Colonic mucosa (tissue), 4 donors: ENCODE measurements at places on chromosomes 1 and 21. TPM values are rescaled to one million over a fixed set of nuclear protein-coding genes. Genes with fewer than 3 reads are reported as not detected.

The ALDH9A1 gene
- total RNA-seq: 77.4 TPM

DNA sequence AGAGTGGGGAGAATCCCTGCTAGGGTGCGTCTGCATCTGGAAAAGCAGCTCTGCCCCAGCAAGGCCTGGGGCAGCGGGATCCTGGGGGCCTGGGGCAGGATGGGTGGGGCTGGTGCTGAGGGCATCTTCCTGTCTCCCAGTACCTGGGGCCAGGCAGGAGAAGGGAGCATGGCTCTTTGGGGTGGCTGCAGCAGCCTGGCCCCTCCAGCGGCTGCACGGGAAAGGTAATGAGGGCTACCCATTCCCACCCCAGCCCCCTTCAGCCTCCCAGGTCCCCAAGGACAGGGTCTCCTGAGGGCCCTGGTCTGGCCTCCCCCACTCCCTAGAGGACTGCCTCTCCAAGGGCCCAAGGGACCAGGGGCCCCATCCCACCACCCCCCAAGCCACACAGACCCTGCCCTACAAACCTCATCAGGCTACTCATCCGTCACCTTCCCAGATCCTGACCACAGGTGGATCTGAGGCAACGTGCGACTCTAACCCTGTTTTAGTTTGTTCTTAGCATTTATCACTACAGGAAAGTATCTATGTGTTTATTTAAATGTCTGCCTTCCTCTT lies 910 bp upstream of the ANKRD65 start:
- H3K27me3 ChIP-seq: peaks cover 7% of the 10 kb centered on the region
- no peak for DNase-seq
- H3K27ac ChIP-seq: no peak overlapping the region
- no peak overlapping the region for H3K4me3 ChIP-seq
- H3K36me3 ChIP-seq: no peaks in the 10 kb centered on the region
- no peaks in the 10 kb centered on the region for H3K4me1 ChIP-seq

GRCh38 chr21:33266789-33267135 lies 595 bp downstream of the IL10RB start:
- peaks cover 5% of the 10 kb centered on the region for H3K4me1 ChIP-seq
- peak overlapping the region; percentile 91 for H3K4me3 ChIP-seq
- no peaks in the 10 kb centered on the region for H3K36me3 ChIP-seq
- peak overlapping the region; percentile 92 for H3K27ac ChIP-seq

The LY9 gene
- total RNA-seq: 2.7 TPM

- peak overlapping the region; percentile 68 for H3K27ac ChIP-seq
- no peaks in the 10 kb centered on the region for H3K27me3 ChIP-seq
- no peak overlapping the region for H3K4me3 ChIP-seq
- no peak for DNase-seq
- no peaks in the 10 kb centered on the region for H3K4me1 ChIP-seq
These were observed 68.3 kb downstream of the C4BPA start for GRCh38 chr1:207172321-207172720.

The FAM151A gene
- total RNA-seq: 2.8 TPM

- H3K4me1 ChIP-seq: no peaks in the 10 kb centered on the region
- no peaks in the 10 kb centered on the region for H3K36me3 ChIP-seq
- no peaks in the 10 kb centered on the region for H3K27me3 ChIP-seq
- no peak overlapping the region for H3K4me3 ChIP-seq
- no peak for DNase-seq
- no peak overlapping the region for H3K27ac ChIP-seq
These were observed 121.2 kb downstream of the CNIH3 start for GRCh38 chr1:224737353-224737727.

- no peak for DNase-seq
- no peaks in the 10 kb centered on the region for H3K4me1 ChIP-seq
- no peaks in the 10 kb centered on the region for H3K27me3 ChIP-seq
- H3K4me3 ChIP-seq: no peak overlapping the region
- no peaks in the 10 kb centered on the region for H3K36me3 ChIP-seq
These were observed 15.9 kb upstream of the PRDM15 start for GRCh38 chr21:41894922-41895557.

The RGS13 gene
- total RNA-seq: 1.0 TPM

- no peaks in the 10 kb centered on the region for H3K36me3 ChIP-seq
- H3K27ac ChIP-seq: no peak overlapping the region
- no peak for DNase-seq
- H3K27me3 ChIP-seq: no peaks in the 10 kb centered on the region
These were observed 111.6 kb downstream of the SPSB1 start for GRCh38 chr1:9404117-9404914.

The ANKRD34A gene
- 0.21 TPM for total RNA-seq

- H3K4me1 ChIP-seq: no peaks in the 10 kb centered on the region
- no peak overlapping the region for H3K4me3 ChIP-seq
- H3K36me3 ChIP-seq: no peaks in the 10 kb centered on the region
- no peak overlapping the region for H3K27ac ChIP-seq
- DNase-seq: no peak
- H3K27me3 ChIP-seq: peaks cover 7% of the 10 kb centered on the region
These were observed 4.7 kb upstream of the PCSK9 start for GRCh38 chr1:55034476-55035133.

DNA sequence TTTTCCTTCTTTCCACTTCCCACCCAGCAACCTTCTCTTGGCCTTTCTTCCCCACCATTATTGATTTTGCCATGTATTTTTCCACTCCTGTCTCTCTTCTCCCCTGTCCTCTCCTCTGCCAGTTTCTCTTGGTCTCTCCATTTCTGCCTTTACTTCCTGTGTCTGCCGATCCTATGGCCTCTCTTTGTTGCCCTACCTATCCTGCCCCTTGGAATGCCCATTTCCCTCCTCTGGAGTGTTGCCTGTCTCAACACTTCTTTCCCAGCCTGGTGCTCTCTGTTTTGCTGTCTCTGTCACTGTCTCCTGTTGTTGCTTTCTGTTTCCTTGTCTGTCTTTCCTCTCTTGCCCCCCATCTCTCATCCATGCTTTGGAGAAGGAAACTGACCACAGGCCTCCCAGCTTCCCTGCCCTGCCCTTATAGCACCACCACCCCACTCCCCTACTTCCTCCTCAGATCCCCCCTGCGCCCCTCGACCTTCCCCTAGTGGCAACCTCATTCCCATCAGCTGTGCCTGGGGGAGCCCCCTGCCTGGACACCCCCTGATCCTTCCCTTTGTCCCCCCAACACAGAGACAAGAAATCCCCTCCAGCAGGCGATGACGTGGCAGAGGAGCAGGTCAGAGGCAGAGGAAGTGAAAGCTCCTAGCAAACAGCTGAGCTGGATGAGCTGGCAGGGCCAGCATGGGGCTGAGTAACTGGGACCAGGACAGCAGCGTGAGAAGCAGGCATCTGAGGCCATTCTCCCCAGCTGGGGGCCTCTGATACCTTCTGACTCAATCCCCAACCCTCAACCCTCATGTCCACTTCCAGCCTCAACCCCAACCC lies 6.6 kb upstream of the ETV3L start:
- H3K27ac ChIP-seq: no peak overlapping the region
- H3K36me3 ChIP-seq: no peaks in the 10 kb centered on the region
- DNase-seq: no peak
- H3K4me1 ChIP-seq: no peaks in the 10 kb centered on the region

The PTPN7 gene
- total RNA-seq: 2.0 TPM

- no peaks in the 10 kb centered on the region for H3K27me3 ChIP-seq
- H3K27ac ChIP-seq: no peak overlapping the region
- peak; percentile 15 for DNase-seq
- H3K4me1 ChIP-seq: peaks cover 3% of the 10 kb centered on the region
These were observed 165.0 kb upstream of the IRF2BP2 start for GRCh38 chr1:234774971-234775370.

GRCh38 chr1:221240690-221241089 lies 361.4 kb downstream of the HLX start:
- no peaks in the 10 kb centered on the region for H3K27me3 ChIP-seq
- no peak overlapping the region for H3K27ac ChIP-seq
- no peak for DNase-seq
- H3K4me3 ChIP-seq: no peak overlapping the region
- H3K4me1 ChIP-seq: no peaks in the 10 kb centered on the region

DNA sequence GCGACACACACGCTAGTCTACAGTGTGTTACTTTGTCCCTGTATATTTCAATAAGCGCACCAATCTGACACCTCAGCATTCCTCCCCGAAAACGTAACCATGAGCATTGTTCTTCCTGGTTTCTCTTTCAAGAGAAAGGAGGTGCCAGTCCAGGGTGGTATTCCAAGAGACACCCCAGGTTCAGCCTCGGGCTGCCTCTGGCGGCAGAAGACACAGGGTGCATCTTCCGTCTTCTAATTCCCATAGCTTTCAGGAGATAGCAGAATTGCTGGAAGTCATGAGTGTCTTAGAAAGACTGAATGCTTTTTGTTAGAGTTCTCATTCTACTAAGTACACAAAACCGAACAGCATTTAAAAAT lies 15.9 kb upstream of the RGS8 start:
- no peak for DNase-seq
- no peaks in the 10 kb centered on the region for H3K36me3 ChIP-seq
- no peak overlapping the region for H3K27ac ChIP-seq
- no peaks in the 10 kb centered on the region for H3K4me1 ChIP-seq
- no peaks in the 10 kb centered on the region for H3K27me3 ChIP-seq

The FAM163A gene
- total RNA-seq: 0.56 TPM

GRCh38 chr1:155996166-155996565 lies 17.8 kb upstream of the ARHGEF2 start:
- H3K4me3 ChIP-seq: no peak overlapping the region
- H3K4me1 ChIP-seq: no peaks in the 10 kb centered on the region
- H3K36me3 ChIP-seq: no peaks in the 10 kb centered on the region
- H3K27ac ChIP-seq: no peak overlapping the region
- DNase-seq: no peak

The CHI3L2 gene
- total RNA-seq: 0.53 TPM

The UBE2Q1 gene
- 74.1 TPM for total RNA-seq

DNA sequence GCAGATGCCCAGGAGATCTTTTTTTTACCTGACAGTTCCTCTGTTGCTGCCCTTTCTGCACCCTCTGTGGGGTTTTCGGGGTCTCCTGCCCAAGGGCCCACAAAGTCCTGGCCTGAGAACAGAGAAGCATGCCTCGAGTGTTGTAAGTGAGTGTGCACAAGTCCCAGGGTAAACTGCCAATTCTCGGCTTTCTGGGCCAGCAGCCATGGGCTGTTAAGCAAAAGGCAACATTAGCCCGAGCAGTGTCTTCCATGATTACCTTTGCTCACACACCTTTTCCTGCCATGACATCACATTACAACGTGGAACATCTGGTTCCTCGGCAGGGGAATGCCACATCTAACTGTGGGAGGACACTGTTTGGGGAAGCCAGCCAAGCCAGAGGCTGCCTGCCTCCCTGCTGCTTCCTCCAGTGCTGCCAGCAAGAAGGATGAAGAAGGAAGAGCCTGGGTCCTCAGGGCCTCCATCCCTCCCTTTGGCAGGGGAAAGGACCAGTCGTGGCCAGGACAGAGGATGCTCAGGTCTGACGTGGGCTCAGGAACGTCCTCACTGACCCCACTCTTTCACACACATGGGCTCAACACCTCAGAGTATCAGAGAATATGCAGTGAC lies 485.9 kb downstream of the OMA1 start:
- no peak for DNase-seq
- H3K27ac ChIP-seq: no peak overlapping the region
- H3K27me3 ChIP-seq: no peaks in the 10 kb centered on the region
- no peaks in the 10 kb centered on the region for H3K4me1 ChIP-seq

DNA sequence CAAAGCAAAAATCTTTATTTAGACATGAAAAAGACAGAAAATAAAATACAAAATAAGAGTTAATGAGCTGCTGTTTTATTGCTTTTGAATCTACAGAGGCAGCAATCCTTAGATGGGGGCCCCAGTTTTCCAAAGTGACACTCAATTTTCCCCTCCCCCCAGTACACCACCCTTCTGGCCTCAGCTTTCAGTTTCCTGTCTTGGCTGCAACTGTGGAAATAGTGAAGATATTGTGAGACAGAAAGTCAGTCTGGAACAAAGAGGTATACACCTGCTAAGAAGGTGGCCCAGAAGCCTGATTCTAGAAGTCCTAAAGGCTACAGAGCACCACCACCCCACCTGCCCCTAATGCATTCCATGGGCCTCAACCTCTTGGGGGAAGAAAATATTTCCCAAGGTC lies 1.1 kb upstream of the MTMR11 start:
- H3K36me3 ChIP-seq: no peaks in the 10 kb centered on the region
- H3K4me3 ChIP-seq: no peak overlapping the region
- no peaks in the 10 kb centered on the region for H3K27me3 ChIP-seq
- peak overlapping the region; percentile 93 for H3K27ac ChIP-seq

DNA sequence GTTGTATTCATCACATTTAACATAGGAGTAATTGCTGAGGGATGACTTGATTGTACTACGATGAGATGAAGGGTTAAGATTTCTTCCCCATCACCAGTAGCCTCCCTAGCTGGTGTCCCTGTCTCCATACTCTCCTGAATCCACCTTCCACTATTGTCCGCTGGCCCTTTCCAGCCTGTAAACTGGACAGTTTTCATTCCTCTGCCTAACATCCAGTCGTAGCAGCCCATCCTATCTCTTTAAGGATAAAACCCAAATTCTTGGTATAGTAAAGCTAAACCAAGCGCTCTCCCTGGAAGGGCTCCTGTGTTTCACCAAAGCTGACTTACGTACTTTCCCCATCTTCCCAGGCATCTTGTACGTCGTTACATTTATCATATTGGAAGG lies 670 bp downstream of the COX20 start:
- peak; percentile 42 for DNase-seq
- H3K4me3 ChIP-seq: peak overlapping the region; percentile 46
- H3K27me3 ChIP-seq: no peaks in the 10 kb centered on the region
- no peaks in the 10 kb centered on the region for H3K36me3 ChIP-seq
- no peaks in the 10 kb centered on the region for H3K4me1 ChIP-seq

The TAL1 gene
- total RNA-seq: 1.2 TPM

DNA sequence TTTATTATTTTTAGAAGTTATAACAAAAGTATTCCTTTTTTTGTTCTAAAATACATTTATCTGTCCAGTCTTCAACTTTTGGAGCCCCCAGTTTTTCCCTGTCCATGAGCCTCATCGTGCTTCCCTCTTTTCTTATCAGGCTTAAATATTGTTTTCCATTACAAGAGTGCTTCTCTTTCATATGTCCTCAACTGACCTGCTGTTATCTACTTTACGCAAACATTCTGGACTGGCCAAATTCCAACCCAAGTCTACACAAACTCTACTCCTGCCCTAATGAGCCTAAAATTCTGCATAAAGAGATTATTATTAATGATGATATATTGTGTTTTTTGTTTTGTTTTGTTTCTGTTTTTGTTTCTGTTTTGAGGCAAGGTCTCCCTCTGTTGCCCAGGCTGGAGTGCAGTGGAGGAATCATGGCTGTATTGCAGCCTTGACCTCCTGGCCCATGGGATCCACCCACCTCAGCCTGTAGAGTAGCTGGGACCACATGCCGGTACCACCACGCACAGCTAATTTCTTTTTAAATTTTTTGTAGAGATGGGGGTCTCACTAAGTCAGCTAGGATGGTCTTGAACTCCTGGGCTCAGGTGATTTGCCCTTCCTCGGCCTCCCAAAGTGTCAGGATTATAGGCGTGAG lies 318.8 kb upstream of the NEGR1 start:
- H3K4me3 ChIP-seq: no peak overlapping the region
- no peak for DNase-seq
- H3K36me3 ChIP-seq: no peaks in the 10 kb centered on the region
- H3K27ac ChIP-seq: no peak overlapping the region
